Left ventricle myocardium superior (tissue), 1 donor: ENCODE measurements at places on chromosomes 4 and X. TPM values are rescaled to one million over a fixed set of nuclear protein-coding genes. Genes with fewer than 3 reads are reported as not detected.

The RGN gene
- 18.7 TPM for total RNA-seq

The TRMT44 gene
- 8.4 TPM for total RNA-seq

The NHSL2 gene
- total RNA-seq: 3.7 TPM

The XKRX gene
- total RNA-seq: not detected

The ARHGEF6 gene
- 44.2 TPM for total RNA-seq

The RHOH gene
- total RNA-seq: 0.67 TPM

The TMEM271 gene
- not detected for total RNA-seq

The PRR27 gene
- not detected for total RNA-seq

The VCX3B gene
- total RNA-seq: not detected

The CSAG1 gene
- total RNA-seq: not detected

The ADGRG4 gene
- not detected for total RNA-seq

The DGAT2L6 gene
- total RNA-seq: not detected

The ASMTL gene
- total RNA-seq: 34.3 TPM

The MAGEA11 gene
- not detected for total RNA-seq

The CWH43 gene
- not detected for total RNA-seq

The C1QTNF7 gene
- total RNA-seq: 3.1 TPM

The PRRG3 gene
- total RNA-seq: 1.7 TPM

The RBM3 gene
- 103 TPM for total RNA-seq

The FOXR2 gene
- total RNA-seq: not detected

The GPR173 gene
- total RNA-seq: 0.50 TPM

The GYPB gene
- not detected for total RNA-seq
